Cardiac muscle cell (in vitro differentiated cells and primary cell): ENCODE measurements at places on chromosomes 3 and 15. TPM values are rescaled to one million over a fixed set of nuclear protein-coding genes. Genes with fewer than 3 reads are reported as not detected.

LARP6 gene
- 51.9 and 54.2 TPM in 2 replicates for polyA plus RNA-seq

PRSS50 gene
- polyA plus RNA-seq = 1.9 and 2.0 TPM in 2 replicates

DNAH12 gene
- 0.65 and 0.71 TPM in 2 replicates for polyA plus RNA-seq

ALDH1L1 gene
- 0.98 and 4.0 TPM in 2 replicates for polyA plus RNA-seq

CCR9 gene
- polyA plus RNA-seq = 0.22 and 0.71 TPM in 2 replicates

NPTN gene
- polyA plus RNA-seq = 256 and 375 TPM in 2 replicates

GOLGA6L10 gene
- 0.24 and 0.27 TPM in 2 replicates for polyA plus RNA-seq

SEMA3G gene
- polyA plus RNA-seq = 3.2 and 3.4 TPM in 2 replicates

IMPG2 gene
- 0.12 TPM in 1 of 2 replicates, not detected in the other for polyA plus RNA-seq

DNA sequence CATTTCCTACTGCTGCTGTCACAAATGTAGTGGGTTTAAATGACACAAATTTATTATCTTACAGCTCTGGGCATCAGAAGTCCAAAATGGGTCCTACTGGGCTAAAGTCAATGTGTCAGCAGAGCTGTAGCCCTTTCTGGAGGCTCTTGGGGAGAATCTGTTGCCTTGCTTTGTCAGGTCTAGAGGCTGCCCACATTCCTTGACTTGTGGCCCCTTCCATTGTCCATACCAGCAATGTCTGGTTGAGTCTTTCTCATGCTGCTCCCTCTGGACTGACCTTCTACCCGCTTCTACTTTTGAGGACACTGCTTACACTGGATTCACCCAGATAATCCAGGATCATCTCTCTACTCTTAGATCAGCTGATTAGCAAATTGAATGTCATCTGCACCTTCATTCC is 3.0 kb downstream of the IL12A start:
- DNase-seq = no peak
- H3K4me3 ChIP-seq = no peak overlapping the region
- H3K27me3 ChIP-seq = peaks cover 23% of the 10 kb centered on the region
- no peaks in the 10 kb centered on the region for H3K36me3 ChIP-seq

GRCh38 chr15:101051291-101052030 is 132.3 kb downstream of the LRRK1 start:
- H3K27ac ChIP-seq = no peak overlapping the region
- no peaks in the 10 kb centered on the region for H3K4me1 ChIP-seq
- no peak overlapping the region for H3K4me3 ChIP-seq
- H3K36me3 ChIP-seq = no peaks in the 10 kb centered on the region

- H3K4me1 ChIP-seq = no peaks in the 10 kb centered on the region
- H3K4me3 ChIP-seq = no peak overlapping the region
- no peak for DNase-seq
- no peak overlapping the region for H3K27ac ChIP-seq
Measured at GRCh38 chr3:63655519-63655918, 3.0 kb downstream of the SNTN start.

- peaks cover 16% of the 10 kb centered on the region for H3K4me1 ChIP-seq
- DNase-seq = peak; percentile 63
- H3K27ac ChIP-seq = no peak overlapping the region
Measured at GRCh38 chr3:23873941-23874340, 42.8 kb downstream of the NKIRAS1 start.

GRCh38 chr15:81253846-81254245 is 57.2 kb downstream of the IL16 start:
- no peaks in the 10 kb centered on the region for H3K4me1 ChIP-seq
- H3K27me3 ChIP-seq = peaks cover 13% of the 10 kb centered on the region
- H3K27ac ChIP-seq = no peak overlapping the region
- H3K36me3 ChIP-seq = no peaks in the 10 kb centered on the region
- no peak overlapping the region for H3K4me3 ChIP-seq
- no peak for DNase-seq

DNA sequence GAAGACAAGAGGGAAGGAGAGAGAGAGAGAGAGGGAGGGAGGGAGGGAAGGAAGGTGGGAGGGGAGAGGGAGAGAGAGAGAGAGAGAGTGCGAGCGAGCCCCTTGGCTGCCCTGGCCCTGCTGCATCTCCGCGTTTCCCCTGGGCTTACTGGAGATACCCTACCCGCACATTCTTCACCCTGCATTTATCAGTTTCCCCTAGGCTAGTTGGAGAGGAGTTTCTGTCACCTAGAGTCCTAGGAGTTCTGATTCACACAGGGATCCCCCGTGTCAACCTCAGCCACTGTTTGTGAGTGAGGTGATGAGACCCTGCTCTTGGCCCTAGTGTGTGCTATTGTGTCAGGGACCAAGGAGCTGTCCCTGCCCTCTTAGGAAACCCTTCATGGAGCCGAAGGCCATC is 18.7 kb downstream of the BHLHE40 start:
- H3K4me3 ChIP-seq = no peak overlapping the region
- no peak for DNase-seq
- H3K4me1 ChIP-seq = peaks cover 20% of the 10 kb centered on the region
- H3K27me3 ChIP-seq = peaks cover 19% of the 10 kb centered on the region
- no peaks in the 10 kb centered on the region for H3K36me3 ChIP-seq

- DNase-seq = no peak
- H3K4me3 ChIP-seq = no peak overlapping the region
- H3K4me1 ChIP-seq = peaks cover 9% of the 10 kb centered on the region
- no peak overlapping the region for H3K27ac ChIP-seq
Measured at GRCh38 chr3:125358923-125359322, 16.2 kb downstream of the ZNF148 start.

GRCh38 chr15:94131875-94132274 is 99.5 kb upstream of the MCTP2 start:
- H3K27me3 ChIP-seq = peaks cover 14% of the 10 kb centered on the region
- no peak overlapping the region for H3K27ac ChIP-seq
- no peak for DNase-seq

DNA sequence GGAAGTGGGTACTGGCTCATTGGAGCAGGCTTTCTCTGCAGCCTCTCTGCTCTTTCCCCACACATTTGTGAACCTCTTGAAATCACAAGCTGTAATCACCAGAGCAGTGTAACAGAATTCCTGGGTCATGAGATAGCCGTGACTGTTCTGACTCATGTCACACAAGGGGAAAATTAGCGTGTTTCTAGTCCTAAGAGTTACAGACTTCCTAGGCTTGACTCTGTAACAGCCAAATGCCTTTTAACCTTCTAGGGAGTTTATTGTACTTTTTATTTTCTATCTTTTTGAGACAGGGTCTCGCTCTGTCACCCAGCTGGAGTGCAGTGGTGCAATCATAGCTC is 54.7 kb upstream of the TRAK1 start:
- H3K27ac ChIP-seq = peak overlapping the region; percentile 87
- DNase-seq = peak; percentile 88
- no peak overlapping the region for H3K4me3 ChIP-seq
- no peaks in the 10 kb centered on the region for H3K36me3 ChIP-seq
- H3K27me3 ChIP-seq = no peaks in the 10 kb centered on the region
- H3K4me1 ChIP-seq = peaks cover 39% of the 10 kb centered on the region

GRCh38 chr3:71129611-71130431 is 453.7 kb downstream of the FOXP1 start:
- peak overlapping the region; percentile 39 for H3K4me3 ChIP-seq
- H3K36me3 ChIP-seq = no peaks in the 10 kb centered on the region
- peak overlapping the region; percentile 94 for H3K27ac ChIP-seq

- no peaks in the 10 kb centered on the region for H3K36me3 ChIP-seq
- no peak overlapping the region for H3K4me3 ChIP-seq
- no peaks in the 10 kb centered on the region for H3K4me1 ChIP-seq
- no peak overlapping the region for H3K27ac ChIP-seq
- no peaks in the 10 kb centered on the region for H3K27me3 ChIP-seq
- no peak for DNase-seq
Measured at GRCh38 chr3:46593274-46593862, 19.0 kb upstream of the FAM240A start.

- H3K27me3 ChIP-seq = no peaks in the 10 kb centered on the region
- DNase-seq = no peak
- peaks cover 8% of the 10 kb centered on the region for H3K4me1 ChIP-seq
- no peaks in the 10 kb centered on the region for H3K36me3 ChIP-seq
Measured at GRCh38 chr3:159791336-159791735, 197.3 kb upstream of the IL12A start.

- H3K4me1 ChIP-seq = no peaks in the 10 kb centered on the region
- H3K27me3 ChIP-seq = no peaks in the 10 kb centered on the region
- no peak for DNase-seq
- H3K4me3 ChIP-seq = no peak overlapping the region
- no peak overlapping the region for H3K27ac ChIP-seq
- no peaks in the 10 kb centered on the region for H3K36me3 ChIP-seq
Measured at GRCh38 chr3:88433568-88433967, 283.8 kb downstream of the C3orf38 start.

DNA sequence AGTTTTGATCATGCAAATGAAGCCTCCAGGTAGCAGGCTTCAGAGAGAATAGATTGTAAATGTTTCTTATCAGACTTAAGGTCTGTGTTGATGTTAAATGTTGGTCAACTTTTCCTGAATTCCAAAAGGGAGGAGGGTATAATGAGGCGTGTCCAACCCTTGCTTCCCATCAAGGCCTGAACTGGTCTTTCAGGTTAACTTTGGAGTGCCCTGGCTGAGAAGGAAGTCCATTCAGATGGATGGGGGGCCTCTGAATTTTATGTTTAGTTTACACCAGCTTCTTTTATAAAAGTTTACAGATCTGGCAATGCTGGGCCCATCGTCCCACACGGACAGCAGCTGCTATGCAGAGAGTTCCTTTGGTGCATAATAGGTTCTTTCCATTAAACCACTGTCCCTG is 8.9 kb downstream of the CCDC13 start:
- H3K27me3 ChIP-seq = no peaks in the 10 kb centered on the region
- no peaks in the 10 kb centered on the region for H3K36me3 ChIP-seq
- no peak for DNase-seq
- H3K27ac ChIP-seq = no peak overlapping the region

DNA sequence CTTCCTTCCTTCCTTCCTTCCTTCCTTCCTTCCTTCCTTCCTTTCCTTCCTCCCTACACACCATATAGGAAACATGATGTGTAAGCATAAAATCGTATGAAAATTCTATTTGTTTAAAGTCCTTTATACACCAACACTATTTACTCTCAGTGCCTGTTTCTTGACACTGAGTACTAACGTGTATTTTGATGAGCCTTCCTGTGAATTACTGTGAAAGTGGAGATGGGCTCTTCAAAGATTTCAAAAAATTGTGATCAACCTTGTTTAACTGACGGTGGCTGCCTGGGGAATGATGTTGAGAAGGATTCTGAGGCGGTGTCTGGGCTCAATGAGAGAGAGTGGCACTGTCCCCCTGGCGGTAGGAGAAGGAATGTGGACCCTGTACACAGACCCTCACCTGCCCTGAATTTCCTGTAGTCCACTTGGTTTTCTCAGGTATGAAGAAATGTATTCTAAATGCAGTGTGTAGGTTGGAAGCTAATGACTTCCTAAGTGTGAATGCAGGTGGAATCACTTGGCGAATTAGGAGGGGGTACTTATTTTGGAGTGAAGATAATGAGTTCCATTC is 237.9 kb downstream of the GAP43 start:
- H3K36me3 ChIP-seq = no peaks in the 10 kb centered on the region
- H3K27ac ChIP-seq = no peak overlapping the region
- no peak overlapping the region for H3K4me3 ChIP-seq

DNA sequence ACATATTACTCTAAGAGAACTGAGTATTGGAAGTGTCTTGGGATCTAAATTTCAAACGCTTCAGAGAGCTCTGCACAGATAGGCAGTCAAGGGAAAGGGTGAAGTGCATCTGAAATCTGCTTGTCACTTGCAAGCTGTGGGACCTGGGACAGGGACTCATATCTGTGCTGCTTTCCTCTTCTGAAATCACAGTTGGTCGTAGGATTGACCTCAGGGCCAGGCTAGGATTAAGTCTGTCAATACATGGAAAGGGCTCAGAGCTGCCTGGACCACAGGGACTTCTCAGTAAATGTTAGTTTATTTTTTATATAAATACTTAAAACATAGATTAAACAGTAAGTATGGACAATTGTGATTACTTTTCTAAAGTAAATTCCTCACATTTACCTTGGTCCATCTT is 74.7 kb upstream of the CMTM7 start:
- no peaks in the 10 kb centered on the region for H3K27me3 ChIP-seq
- H3K4me1 ChIP-seq = peaks cover 34% of the 10 kb centered on the region
- H3K27ac ChIP-seq = peak overlapping the region; percentile 11
- H3K4me3 ChIP-seq = no peak overlapping the region

DNA sequence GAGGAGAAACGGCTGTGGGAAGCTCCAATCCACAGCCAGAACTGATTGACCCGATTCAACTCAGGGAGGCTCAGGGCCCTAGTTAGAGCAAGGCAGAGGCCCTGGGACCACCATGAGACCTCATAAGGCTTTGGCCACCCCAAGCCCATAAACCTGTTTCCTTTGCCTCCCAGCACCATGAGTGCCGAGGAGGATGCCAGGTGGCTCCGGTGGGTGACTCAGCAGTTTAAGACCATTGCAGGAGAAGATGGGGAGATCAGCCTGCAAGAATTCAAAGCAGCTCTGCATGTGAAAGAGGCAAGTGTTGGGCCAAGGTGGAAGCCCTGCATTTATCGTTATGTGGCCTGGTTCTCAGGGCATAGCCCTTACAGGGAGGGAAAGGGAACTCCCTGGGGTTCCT is 11.9 kb downstream of the NOX5 start:
- no peak overlapping the region for H3K27ac ChIP-seq
- no peaks in the 10 kb centered on the region for H3K36me3 ChIP-seq
- no peak overlapping the region for H3K4me3 ChIP-seq
- no peak for DNase-seq
- no peaks in the 10 kb centered on the region for H3K4me1 ChIP-seq

- peaks cover 13% of the 10 kb centered on the region for H3K36me3 ChIP-seq
- H3K27me3 ChIP-seq = no peaks in the 10 kb centered on the region
- no peak for DNase-seq
- H3K4me3 ChIP-seq = no peak overlapping the region
Measured at GRCh38 chr3:37147666-37148065, 26.7 kb downstream of the LRRFIP2 start.

DNA sequence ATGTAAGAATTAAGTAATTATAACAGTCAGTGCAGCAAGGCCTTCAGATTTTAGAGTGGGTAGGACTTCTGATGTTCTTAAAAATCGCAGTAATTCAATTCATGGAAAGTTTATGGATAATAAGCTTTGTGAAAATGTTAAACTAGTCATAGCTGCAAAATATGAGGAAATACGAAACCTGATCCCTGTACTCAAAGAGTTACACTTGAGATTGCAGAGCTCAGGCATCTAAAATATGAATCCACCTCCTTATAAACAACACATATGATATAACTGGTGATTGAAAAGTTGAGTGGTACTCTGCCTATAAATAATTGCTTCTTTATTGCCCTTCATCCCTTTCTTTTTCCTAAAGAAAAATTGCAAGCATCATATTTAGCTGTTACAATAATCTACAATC is 473.3 kb downstream of the OTOL1 start:
- H3K4me3 ChIP-seq = no peak overlapping the region
- H3K36me3 ChIP-seq = no peaks in the 10 kb centered on the region
- peaks cover 20% of the 10 kb centered on the region for H3K4me1 ChIP-seq

- no peak for DNase-seq
- no peaks in the 10 kb centered on the region for H3K4me1 ChIP-seq
- H3K27ac ChIP-seq = no peak overlapping the region
- no peaks in the 10 kb centered on the region for H3K27me3 ChIP-seq
Measured at GRCh38 chr15:70596354-70597055, 166.9 kb downstream of the UACA start.

- no peaks in the 10 kb centered on the region for H3K36me3 ChIP-seq
- H3K27ac ChIP-seq = no peak overlapping the region
- no peaks in the 10 kb centered on the region for H3K27me3 ChIP-seq
- H3K4me1 ChIP-seq = no peaks in the 10 kb centered on the region
Measured at GRCh38 chr3:100506355-100506754, 13.9 kb downstream of the TMEM45A start.
